SW 1271 (cell line): ENCODE measurements at places on chromosomes 6 and 20.

DNA sequence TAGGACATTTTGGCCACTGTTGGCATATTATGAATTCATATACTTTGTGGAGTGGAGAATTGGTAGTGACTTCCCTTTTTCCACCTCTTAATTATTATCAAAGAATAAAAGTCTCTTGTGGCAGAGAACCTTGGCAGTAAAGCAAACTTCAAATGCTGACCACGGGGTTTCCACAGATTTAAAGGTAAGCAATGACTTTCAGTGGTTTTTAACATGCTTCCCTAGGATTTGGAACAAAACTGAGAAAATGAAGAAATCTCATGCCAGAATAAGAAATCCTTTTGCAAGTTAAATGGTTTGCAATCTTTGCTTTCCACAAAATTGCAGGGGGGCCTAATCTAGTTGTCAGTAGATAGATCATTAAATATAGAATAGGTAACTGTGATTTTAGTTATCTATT, 2.0 kb upstream of the SDC4 start:
- no peak for DNase-seq

- no peak for DNase-seq
Observed at GRCh38 chr6:169665289-169665688, 36.5 kb downstream of the WDR27 start.

DNA sequence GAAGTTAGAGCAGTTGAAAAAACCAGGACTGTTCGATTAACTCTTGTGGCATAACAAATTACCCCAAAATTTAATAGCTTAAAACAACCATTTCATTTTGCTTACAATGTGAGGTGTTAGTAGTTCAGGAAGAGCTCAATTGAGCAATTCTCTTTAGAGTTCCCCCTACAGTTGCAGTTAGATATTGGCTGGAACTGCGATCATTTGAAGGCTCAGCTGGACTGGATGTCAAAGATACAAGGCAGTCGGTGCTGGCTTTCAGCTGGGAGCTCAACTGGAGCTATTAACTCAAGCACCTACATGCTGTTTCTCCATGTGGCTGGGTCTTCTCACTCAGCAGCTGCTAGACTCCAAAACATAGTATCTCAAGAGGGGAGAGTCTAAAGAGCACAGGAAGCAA, 96.0 kb upstream of the LOC128125822 start:
- DNase-seq = no peak

DNA sequence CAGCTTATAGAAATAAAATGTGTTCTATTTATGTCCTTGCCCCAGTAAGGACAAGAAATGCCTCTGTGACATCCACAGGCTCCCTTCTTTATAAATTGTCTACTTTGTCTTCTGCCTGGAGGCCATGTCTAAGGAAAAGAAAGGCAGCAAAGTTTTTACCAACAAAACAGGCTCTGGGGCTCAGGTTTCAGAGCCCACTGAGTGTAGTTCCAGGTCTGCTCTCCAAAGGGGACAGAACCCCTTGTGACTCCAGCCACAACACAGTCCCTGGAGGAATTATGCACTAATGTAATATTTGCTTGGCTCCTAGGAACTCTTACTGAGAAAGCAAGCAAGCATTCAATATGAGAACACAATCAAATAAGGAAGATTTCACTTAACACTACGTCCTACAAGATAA, 80.1 kb downstream of the PAK5 start:
- DNase-seq = no peak

DNA sequence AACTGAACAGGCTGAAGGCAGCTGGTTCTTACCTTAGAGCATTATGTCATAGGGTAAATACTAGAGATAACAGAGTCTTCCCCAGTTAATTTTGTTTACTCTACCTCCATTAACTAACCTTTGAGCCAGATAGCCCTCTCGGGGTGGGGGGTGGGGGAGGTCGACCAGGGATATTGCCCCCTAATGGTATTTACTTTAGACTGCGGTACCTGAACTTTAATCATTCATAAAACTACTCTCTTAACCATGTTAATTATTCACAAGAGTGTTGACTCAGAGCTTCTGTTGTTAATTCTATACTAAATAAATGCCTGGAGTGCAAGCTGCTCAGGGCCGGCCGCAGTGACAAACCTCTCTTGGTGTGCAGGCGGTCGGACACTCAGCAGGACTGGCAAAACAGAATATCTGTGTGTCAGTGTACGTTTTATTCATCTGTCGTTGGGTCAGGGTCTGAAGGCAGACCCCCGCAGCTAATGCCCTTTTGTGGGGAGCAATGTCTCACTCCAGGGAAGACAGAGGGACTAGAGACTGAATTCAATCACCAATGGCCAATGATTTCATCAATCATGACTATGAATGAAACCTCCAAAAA, 152.4 kb upstream of the COL21A1 start:
- no peak for DNase-seq

DNA sequence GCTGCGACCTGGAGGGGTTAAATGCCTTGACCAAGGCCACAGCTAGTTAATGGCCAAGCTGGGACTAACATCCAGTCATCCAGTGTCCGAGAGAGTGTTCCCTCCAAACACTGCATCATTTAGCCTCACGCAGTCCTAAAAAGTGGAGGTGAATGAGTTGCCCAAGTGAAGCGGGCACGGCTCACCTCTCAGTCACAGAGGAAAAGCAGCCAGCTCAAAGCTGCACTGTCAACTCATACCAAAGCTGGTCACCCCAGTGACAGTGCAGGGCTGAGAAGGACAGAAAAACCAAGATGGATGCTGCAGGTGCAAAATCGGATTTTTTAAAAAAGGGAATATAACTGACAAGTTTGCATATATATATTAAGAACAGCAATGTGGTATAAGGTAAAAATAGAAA, 168.5 kb downstream of the SYNDIG1 start:
- no peak for DNase-seq

GRCh38 chr6:11656491-11656890, 118.9 kb downstream of the TMEM170B start:
- DNase-seq = no peak

- peak; percentile 90 for DNase-seq
Observed at GRCh38 chr20:5863040-5863833, 87.1 kb downstream of the TRMT6 start.

DNA sequence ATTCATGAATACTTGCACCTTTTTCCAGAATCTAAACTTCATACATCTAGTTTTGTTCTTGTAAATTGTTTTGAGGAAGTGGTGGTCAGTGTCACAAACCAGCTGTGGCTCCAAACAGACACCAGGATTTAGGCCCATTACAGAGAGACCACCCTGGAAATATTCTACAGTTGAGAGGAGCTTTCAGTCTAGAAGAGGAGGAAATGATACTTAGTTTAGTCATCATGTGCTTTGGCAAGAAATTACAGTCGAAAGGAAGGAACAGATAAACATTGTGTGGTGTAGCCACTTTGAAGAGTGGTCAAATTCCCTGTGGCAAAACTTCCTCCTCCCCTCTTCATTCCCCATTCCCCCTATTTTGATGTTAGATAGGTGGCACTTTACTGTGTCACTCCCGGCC, 15.7 kb downstream of the DCBLD1 start:
- peak; percentile 68 for DNase-seq

DNA sequence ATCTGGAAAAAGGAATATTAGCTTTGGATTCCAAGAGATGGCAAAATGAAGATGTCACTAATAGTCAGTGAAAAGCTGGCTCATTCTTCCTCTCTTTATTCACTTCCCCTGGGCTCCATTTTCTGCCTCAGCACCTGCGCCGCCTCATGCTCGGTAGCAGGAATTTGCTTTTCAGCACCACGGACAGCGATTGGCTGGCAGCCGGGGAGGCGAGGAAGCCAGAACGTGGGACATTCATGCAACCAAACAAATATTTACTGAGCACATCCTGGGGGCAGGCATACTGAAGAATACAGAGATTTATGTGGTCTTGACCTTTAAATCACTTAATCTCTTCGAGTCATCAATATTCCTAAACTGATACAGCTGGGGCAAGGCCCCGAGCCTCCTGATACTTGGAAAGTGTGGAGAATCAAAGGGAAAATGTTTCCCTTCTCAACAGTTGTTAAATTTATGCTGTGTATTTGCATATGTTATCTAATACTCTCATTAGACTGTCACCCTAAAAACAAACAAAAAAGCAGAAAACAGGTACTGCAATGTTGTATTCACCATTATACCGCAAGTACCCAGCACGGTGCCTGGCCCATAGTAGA, 12.1 kb upstream of the PDYN start:
- DNase-seq = no peak
